T-helper 2 cell (primary cell): ENCODE measurements at places on chromosomes 3 and 15.
A peak's percentile ranks its signal among the peaks of the same experiment; 100 is the strongest.

GRCh38 chr3:13879946-13880810, at the start of gene WNT7A:
TSS of gene WNT7A (minus strand) at chr3:13880071. CDS start at chr3:13879816, 255 bp downstream.
- peak; percentile 42 for DNase-seq

GRCh38 chr15:80838012-80838411, 58.8 kb downstream of the CEMIP start:
- no peak for DNase-seq

- DNase-seq, result no peak
Observed at GRCh38 chr3:141049681-141050080, 1.5 kb upstream of the SPSB4 start.

DNA sequence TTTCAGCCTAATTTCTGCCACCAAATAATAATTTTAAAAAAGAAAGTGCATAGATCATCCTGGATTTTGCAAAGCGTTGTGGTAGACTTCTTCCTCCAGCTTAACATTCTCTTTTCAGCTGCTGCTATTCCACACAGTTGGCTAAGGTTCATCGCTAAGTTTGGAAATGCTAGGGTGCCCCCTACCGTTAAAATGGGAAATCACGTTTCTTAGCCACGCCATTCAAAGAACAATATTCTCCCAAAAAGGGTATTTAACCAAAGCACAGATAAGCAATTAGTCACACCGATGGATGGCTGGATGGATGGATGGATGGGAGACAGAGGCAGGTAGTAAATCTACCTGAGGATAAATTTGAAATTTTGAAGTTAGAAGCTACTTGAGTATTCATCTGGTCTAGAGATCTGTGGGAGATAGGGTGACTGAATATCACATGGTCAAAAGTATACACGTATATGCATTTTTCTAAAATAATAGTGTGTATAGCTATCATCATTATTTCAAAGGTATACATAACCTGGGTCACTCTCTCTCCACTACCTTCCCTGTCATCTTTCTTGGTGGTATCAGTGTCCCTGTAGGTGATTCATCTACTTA, 67.2 kb downstream of the EFHB start:
- peak; percentile 20 for DNase-seq

DNA sequence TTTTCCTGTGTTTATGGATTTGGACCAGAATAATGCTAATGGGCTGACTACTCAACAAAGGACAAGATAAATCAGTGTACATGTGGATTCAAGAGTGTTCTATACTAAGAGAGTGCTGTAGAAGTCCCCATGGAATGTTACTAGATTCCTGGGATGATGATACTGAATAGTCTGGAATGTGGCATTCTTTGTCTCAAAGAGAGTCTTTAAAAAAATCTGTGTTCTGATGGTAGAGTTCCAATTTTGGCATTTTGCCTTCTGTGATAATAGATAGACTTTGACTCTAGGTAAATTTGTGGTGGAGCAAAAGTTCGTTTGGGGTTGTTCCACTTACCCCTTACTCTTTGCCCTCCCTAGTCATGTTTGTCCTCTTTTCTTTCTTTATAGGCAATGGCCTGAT, 43.7 kb downstream of the NMD3 start:
- DNase-seq, result no peak

DNA sequence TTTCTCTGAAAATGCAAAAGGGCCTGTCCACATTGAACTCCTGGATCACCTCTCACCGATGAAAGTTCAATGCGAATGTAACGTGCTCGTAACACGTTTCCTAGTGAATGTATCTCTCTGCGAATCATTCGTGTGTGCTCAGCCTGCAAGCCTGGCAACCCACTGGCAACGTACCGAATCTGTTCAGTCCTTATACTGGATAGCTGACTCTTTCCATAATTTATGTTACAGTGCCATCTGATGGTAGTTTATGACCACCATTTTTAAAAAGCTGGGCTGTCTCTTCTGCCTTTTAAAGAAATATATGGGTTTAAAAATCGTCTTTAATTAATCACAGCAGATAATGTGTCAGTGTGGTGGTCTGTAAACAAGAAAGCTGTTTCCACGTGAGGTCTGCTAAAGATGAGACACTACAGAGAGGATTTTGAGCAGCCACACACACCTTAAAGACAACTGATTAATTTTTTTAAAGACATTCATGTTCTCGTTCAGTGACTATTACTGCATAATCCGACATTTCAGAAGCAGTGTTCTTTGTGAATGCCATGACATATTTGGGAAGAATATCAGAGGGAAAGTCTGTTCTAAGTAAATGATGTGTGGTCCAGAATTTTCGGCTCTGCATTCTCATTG, 69.4 kb upstream of the FOXP1 start:
- peak; percentile 2 for DNase-seq

DNA sequence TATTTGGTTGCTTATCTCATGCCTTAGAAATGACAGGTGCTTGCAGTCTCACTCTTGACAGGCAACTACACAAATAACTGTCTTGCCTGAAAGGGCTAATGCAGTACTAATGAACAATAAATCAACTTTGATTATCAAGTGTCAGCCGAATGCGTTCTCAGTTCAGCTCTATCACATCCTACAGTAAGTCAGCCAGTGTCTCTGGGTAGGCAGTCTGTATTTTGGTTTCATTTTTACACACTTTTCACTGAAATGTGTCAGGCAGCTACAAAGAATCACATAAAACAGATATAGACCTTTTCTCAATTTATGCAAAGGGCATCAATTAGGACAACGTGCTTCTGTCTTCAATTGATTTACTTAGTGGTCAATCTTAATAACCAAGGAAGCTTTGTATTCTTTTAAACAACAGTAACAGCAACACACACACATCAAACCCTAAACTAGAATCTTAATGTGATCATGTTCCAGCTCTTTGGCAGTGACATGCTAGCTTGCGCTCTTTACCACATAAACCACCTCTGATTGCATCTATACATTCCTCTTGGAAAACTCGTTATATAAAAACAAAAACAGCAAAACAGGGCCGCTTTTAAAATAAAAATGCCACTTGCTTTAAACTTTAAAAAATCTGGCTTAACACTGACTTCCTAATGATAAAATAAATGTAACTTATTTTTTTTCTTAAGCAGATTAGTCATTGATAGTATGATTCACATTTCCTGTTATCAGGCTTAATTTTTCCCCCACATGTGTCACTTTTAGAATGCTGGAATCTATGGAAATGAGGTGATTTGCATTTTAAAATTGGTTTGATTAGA, 520.4 kb downstream of the FOXP1 start:
- DNase-seq, result no peak

DNA sequence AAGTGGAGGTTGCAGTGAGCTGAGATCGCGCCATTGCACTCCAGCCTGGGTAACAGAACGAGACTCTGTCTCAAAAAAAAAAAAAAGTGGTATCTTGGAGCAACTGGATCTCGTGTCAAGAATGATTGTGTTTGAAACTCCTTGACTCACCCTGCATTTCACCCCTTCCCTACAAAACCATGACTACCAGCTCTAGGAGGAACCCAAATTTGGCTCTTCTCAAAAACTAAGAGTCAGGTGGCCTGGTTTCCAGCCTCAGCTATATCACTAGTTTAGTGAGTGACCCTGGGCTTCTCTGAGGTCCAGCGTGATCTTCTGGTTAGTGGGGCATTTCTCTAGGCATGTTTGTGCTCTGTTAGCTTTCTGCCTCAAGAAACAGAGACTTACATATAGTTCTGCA, 222.1 kb downstream of the FAM43A start:
- DNase-seq, result no peak

DNA sequence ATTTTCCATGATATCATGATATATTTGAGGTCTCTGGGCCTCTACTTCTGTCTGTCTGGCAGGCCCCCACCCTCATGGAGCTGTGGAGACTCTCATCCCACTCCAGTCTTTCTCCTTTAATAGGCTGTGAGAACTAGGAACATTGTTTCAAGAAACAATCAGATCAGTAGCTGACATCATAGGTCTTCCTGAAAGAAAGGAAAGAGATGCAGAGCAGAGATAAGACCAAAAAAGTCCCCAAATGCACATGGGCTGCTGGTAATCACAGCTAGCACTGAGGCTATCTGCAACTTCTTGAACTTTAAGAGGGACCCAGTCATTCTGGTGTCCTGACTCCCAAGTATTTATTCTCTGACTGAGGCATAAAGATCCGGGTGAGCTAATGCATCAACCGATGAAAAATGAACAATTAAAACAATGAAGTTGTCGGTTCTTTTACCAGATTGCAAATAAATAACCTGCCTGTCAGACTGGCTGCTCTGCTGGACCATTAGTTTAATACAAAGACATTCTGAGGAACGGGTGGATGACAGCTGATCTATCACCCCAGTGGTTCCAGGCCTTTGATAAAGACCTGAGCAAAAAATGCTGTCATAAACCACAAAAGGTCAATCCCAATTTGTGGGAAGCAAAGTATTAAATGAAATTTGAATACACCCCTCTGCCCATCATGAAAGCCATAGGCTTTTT, 780.8 kb upstream of the GOLIM4 start:
- no peak for DNase-seq

DNA sequence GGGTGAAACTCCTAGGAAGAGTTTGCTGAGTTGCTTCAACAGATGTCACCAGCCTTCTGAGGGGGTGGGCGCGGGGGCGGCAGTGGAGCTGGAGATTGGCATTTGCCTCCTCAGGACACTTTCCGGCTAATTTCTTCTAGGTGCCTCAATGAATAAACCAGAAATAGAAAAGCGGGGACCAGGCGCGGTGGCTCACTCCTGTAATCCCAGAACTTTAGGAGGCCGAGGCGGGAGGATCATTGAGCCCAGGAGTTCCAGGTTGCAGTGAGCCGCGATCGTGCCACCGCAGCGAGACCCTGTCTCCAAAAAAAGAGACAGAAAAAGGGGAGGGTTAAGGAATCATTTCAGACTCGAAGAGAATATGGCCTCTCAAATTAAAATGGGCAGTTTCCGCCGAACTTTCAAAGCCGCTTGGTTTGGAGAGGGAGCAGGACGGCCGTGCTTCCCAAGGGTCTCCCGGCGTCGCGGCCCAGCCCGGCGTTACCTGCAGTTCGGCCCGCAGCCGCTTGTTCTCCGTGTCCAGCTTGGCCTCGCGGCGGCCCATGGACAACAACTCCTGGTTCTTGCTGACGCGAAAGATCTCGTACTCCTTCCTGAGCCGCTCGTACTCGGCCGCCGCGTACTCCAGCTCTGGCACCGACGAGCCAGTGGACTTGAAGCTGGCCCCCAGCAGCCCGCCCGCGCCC, 587 bp downstream of the NPHP3 start:
- no peak for DNase-seq

- no peak for DNase-seq
Observed at GRCh38 chr3:23748398-23749110, 57.2 kb upstream of the UBE2E1 start.

- DNase-seq, result no peak
Observed at GRCh38 chr3:160477750-160478149, 28.2 kb upstream of the TRIM59 start.

DNA sequence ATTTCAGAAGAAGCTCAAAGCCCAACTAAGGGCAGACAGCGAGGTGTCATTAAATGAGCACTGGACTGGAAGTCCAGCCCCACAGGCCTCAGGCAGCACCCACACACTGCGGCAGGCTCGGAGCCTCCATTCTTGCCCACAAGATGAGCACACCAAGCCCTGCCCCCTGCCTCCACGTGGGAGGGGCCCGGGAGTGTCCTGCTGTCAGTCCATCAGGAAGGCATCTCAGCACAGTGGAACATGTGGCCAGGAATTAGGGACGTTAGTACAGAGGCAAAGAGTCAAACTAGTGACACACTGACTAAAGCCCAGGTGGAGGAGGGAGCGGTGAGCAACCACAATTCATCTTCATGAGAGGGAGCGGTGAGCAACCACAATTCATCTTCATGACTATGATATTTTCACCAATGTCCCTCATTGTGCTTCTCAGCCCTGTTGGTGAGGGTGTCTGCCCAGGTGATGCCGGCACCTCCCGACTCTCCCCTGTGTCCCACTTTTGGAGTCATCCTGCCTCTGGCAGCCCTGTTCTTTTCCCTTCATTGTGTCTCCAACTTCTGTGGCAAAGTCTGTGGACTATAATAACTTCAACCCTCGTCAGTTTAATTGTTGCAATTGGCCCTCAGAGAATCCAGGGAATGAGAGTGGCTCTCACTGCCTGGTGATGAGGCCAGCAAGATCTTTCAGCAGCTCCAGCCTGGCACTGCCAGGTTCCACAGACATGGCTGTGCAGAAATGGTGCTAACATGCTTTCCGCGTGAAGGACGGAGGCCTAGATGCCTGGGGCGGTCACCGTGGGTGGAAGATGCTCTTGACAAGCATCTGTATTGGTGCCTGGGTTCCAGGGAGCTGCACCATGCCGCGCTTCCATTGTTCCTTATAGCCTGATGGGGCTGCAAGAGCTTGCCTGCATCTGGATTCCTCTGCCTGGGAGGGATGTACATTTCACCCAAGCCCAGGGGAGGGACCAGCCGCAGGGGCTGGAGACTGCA, 23.1 kb upstream of the SKOR1 start:
- DNase-seq, result no peak

DNA sequence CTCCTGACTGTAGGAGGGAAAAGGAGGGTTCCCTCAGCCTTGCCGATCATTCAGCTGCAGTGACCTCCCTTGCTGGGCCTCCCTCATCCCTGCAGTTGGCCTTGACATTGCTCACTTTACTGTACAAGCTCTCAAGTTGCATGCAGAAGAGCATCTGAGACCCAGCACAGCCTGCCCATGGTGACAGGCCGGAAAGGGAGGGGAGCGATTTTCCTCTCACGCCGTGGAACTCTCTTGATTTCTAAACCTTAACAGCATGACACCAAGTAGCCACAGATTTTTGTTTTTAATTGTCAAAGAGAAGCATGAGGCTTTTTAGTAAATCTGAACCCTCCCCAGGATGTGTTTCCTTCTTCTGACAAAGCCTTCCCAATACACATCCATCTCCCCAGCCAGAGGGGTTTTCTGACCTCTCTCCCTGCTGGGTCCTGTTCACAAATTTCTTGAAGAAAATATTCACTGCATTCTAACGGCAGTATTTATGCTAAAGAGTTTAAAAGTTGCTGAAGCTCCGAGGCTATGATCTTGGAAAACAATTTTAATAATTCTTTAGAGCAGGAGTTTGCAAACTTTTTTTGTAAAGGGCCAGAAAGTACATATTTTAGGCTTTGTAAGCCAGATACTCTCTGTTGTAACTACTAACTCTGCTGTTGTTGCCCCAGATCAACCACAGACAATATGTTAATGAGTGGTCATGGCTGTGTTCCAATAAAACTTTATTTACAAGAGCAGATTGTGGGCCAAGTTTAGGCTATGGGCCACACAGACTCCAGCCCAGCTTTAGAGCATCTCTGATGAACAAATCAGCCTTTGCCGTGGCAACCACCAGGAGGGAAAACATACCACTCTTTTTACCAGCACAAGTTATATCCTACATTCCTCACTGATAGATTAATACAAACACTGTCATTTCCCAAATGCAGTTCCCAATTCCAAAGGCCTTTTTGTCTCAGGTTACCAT, 34.8 kb downstream of the LMCD1 start:
- no peak for DNase-seq

DNA sequence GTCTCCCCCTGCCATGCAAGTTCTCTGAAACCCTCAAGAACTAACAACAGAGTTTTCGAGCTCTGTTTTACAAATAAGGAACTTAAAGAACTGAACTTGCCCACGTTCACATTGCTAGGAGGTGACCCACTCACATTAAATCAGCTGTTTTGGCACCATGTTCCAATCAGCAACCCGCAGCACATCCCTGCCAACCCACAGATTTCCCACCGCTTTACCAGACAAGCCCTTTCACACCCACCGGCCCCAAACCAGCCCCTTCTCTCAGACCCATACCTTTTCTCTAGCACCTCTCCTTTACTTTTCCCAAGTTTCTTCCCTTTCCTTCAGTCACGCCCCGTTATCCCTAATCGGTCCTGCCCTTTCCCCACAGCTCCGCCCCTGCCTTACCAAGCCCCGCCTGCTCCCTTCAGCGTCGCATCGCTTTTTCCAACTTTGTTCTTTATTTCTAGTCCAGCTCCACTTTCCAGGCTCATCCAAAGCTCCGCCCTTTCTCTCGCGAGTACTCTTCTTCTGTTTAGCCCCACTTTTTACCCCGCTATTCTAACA, 804 bp upstream of the BRPF1 start:
- no peak for DNase-seq
